ENCODE measurements at places on chromosomes 7 and 10.

DNA sequence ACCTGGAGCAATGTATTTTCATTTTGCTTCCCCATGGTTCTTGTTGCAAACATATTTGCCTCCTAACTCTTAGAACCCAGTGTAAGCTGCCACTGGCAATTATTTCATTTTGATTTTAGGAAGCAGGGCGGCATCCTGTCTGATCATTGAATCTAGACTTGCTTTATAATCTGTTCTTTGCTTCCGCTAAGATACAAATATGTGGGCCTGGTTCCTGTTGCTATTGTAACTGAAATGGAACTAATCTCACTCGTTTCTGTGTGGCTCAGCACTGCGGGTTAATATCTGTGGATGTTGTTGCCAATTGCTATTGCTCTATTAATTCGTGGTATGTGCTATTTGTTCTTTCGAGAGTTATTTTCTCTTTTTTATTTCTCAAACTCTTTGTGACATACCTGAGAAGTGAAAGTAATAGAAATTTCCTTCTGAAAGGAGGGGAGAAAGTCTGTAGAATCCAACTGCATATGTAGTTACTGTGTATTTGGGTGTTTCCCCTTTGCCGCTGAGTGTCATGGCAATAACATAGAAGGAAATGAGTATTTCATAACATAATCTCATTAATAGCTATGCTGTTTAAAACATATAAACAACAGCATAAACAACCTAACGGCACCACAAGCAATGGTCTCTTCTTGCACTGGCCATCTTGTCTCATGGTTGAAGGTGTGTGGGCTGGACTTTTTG is 62.4 kb downstream of the FZD1 start:
- DNase-seq = peak; percentile 18

- DNase-seq = peak; percentile 53
Measured at GRCh38 chr7:30938435-30939316, 25.1 kb upstream of the GHRHR start.

DNA sequence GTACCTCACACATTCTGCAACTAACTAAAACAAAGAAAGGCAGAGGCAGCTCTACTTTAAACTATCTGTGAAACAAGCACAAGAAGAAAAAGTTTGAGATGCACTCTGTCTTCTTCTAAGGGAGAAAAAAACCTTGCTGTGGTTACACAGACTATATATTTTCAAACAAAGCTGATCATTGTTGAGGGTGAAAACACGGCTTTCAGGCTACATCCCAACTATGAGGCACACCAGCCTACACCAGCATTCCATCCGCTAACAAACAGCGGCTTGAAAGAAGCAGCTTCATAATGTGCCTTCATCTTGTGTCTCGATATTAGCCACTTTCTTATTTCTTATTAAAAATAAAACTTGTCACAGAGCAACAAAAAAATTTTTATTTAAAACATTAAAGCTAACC is 79.1 kb downstream of the USP6NL start:
- no peak for DNase-seq

DNA sequence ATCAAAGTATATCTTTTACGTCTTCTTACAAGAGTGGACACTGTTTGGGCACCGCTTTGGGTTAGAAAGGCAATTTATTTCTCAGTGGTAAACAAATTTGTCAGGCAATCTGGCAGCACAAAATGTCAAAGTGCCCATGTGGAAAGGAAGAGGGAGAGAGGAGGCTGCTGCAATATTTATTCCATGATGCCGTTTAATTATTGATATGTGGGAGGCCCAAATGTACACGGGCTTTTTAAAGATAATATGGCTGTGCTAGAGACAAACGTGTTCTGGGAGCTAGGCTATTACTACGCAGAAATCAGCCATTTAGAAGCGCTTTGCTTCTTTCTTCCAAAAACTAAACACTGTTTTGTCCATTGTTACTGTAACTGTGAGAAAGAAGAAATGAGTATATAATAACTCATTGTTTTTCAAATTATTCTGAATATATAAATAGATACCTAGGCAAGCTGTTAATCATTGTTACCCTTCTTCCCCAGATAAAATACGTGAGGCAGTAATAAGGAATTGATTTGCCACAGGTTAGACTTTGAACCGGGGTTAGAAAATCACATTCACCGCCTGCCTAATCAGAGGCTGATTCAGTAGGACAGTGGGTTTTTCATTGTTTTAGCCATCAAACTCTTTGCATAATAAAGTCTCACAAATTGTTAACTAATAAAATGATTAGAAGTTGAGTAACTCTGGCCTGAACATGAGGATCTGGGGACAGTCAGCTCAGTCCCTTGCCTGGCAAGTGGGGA is 116.5 kb upstream of the FRMD4A start:
- no peak for DNase-seq

DNA sequence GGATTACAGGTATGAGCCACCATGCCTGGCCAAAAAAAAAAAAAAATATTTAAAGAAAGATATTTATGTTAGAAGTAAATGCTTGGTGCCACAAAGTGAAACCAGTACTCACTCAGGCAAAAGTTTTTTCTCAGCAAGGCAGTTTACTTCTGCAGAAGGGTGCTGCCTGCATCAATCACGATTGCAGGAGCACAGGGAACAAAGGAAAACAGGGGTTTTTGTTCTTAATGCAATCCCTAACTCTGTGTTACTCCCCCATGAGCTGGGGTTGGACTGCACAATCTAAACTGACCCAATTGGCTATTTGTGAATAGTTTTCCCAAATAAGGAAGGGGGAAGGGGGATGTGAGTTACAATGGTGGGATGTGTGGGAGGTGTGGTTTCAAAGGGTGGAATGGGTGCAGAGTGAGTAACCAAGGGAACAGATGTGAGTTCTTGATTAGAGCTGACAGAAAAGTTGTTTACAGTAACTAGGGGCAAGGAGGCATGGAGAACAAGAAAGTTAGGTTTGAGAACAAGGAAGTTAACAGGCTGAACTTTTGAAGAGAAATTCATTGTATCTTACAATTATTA is 255.4 kb downstream of the TYW1 start:
- no peak for DNase-seq

- no peak for DNase-seq
Measured at GRCh38 chr7:140053812-140054539, 8.8 kb downstream of the PARP12 start.

- no peak for DNase-seq
Measured at GRCh38 chr7:109020251-109020650, 450.6 kb downstream of the DNAJB9 start.

- DNase-seq = no peak
Measured at GRCh38 chr7:20153567-20153966, 63.6 kb downstream of the MACC1 start.
